RPMI7951 (cell line): ENCODE measurements at places on chromosomes 13 and 19. TPM values are rescaled to one million over a fixed set of nuclear protein-coding genes. Genes with fewer than 3 reads are reported as not detected.

GRCh38 chr13:37899753-37900152 lies 30.2 kb upstream of the TRPC4 start:
- DNase-seq: peak; percentile 24

The GPR12 gene
- not detected in 2 replicates for total RNA-seq

The FOSB gene
- total RNA-seq: 0.96 and 1.6 TPM in 2 replicates

DNA sequence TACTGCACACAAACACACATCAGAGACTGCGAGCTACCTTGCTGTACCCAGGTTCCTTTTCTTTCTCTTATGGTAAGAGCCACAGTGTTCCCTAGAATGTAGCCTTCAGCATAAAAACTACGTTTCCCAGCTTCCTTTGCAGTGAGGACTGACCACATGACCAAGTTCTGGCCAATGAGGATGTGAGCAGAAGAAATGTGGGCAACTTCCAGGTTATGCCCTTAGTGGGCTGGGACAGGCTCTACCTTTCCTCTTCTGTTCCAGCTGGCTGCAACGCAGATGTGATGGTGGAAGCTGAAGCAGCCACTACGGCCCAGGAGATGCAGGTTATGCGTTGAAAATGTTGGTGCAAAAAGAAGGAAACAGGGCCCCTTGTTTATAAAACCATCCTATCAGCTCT lies 27.5 kb downstream of the VRK3 start:
- DNase-seq: peak; percentile 39

GRCh38 chr19:5954293-5954692 lies 23.6 kb downstream of the RANBP3 start:
- no peak for DNase-seq
